ENCODE measurements at places on chromosomes 12 and 14.

- no peak for DNase-seq
Measured at GRCh38 chr12:48934312-48934706, 9.0 kb upstream of the FKBP11 start.

DNA sequence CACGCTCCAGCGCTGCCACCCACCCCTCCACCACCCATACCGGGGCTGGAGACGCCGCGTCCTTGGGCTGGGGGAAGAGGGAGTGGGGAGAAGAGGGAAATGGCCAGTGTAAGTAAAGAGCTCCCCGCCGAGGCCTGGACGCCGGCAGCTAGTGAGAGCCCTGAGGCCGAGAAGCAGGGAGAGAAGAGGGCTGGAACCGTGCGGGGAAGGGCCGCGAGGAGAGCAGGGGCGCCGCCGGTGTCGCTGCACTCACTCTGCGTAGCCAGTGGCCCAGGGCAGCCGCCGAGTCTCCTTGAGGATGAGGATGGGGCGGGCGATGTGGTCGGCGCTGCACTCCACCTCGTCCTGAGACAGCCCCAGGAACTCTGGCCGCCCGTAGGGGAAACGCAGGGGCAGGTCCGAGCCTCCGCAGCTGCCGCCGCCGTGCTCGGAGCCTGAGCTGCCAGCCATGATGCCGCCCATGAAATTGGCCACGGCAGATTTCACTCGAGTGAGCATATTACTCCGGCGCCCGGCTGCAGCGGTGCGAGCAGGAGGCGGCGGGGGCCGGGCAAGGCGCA is 631 bp downstream of the PPM1H start:
- DNase-seq = no peak

DNA sequence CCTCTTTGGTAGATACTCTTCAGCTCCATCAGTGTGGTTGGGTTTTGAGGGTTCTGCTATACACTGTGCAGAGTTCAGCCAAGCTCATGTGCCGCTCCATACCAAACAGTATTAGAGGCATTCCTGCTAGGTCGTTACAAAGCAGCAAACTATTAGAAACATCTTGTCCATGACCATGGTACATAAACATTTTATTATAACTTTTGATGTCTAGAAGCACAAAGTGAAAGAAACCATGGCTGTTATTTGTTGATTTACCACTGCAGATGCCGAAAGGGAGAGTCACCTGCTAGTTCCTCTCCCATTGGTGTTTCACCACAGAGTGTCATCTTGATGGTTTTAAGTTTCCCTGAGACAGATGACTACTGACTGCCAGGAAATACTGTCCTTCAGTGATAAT is 242.0 kb downstream of the ADAMTS20 start:
- DNase-seq = no peak

GRCh38 chr12:111728795-111729194 is 37.9 kb upstream of the ALDH2 start:
- DNase-seq = no peak

GRCh38 chr12:88544991-88545980 is 35.0 kb downstream of the KITLG start:
- no peak for DNase-seq

DNA sequence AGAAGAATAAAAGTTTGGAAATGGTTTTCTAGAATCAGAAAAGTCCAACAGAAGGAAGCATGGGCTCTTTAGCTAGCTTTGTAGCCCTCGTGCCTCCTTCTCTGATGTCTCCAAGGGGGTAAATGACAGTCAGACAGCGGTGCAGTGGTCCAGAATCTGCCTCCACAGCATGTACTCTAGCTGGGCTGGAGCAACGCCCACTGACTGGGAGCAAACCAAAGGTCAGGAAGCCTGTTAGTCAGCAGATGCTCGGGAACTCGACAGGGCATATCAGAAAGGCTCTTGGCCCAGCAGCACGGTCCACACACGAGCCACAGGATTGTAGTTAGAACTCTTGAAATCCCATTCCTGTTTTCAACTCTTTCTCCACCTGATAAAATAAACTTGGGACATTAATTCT is 164.3 kb downstream of the GRIN2B start:
- DNase-seq = no peak
